ENCODE measurements at places on chromosomes 3 and 15.

DNA sequence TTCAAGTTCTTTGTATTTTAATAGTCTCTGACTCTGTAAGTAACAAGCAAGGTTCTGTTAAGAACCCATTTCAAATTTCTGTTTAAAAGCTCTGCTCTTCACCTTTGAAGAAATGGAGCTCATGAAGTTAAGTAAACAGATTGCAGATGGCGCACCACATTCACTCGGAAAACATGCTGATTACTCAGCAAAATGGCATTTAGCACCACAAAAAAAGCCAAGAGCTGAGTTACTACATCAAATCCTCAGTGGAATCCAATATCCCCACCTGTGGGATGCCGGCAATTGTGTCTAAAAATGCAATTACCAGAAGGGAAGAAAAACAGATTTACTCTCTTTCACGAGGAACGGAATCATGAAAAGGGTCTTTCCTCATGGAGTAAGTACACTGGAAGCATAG lies 758.0 kb downstream of the NTRK3 start:
- no peak for DNase-seq
- H3K27me3 ChIP-seq = no peaks in the 10 kb centered on the region
- no peaks in the 10 kb centered on the region for H3K4me1 ChIP-seq
- H3K4me3 ChIP-seq = no peak overlapping the region

DNA sequence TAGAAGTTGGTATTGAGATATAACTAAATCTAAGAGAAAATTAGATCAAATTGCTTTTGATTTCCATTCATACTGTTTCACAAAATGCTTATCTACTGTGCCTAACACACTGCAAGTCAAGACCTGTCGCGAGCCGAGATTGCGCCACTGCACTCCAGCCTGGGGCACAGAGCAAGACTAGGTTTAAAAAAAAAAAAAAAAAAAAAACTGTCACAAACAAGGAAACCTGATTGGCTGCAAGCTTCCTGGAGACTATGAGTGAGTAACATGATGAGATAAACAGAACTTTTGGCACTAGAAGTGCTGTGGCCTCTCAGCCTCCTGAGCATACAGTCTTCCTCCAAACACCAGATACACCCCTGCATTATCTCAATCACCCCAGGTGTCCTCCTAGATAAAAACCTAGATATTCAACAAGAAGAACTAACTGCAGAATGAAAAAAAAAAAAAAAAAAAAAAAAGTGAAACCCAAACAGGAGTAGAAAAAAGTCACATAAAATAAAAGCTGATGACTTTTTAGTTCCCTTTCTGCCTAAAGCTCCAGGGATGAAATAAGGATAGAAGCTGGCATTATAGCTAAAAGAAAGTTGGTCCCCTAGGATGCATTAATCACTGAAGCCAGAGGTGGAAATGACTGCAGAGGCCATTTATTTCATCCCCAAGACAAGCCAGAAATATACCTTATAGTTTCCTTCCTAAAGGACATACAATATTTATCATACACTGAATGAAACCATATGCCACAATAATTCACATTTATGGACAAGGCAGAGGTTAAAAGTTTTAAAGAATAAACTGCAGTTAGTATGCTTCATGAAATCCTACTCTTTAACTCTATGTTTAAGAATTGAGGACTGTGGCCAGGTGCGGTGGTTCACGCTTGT lies 82.4 kb downstream of the P3H2 start:
- H3K36me3 ChIP-seq = no peaks in the 10 kb centered on the region
- no peak for DNase-seq
- peak overlapping the region; percentile 26 for H3K27ac ChIP-seq
- peaks cover 65% of the 10 kb centered on the region for H3K4me1 ChIP-seq

- no peak for DNase-seq
- no peaks in the 10 kb centered on the region for H3K27me3 ChIP-seq
- no peak overlapping the region for H3K4me3 ChIP-seq
- no peaks in the 10 kb centered on the region for H3K4me1 ChIP-seq
- H3K36me3 ChIP-seq = no peaks in the 10 kb centered on the region
Observed at GRCh38 chr3:174685796-174686195, 173.3 kb upstream of the NAALADL2 start.

GRCh38 chr15:101014921-101015841 lies 96.0 kb downstream of the LRRK1 start:
- peaks cover 70% of the 10 kb centered on the region for H3K36me3 ChIP-seq
- H3K4me1 ChIP-seq = no peaks in the 10 kb centered on the region
- no peak overlapping the region for H3K4me3 ChIP-seq
- DNase-seq = no peak

DNA sequence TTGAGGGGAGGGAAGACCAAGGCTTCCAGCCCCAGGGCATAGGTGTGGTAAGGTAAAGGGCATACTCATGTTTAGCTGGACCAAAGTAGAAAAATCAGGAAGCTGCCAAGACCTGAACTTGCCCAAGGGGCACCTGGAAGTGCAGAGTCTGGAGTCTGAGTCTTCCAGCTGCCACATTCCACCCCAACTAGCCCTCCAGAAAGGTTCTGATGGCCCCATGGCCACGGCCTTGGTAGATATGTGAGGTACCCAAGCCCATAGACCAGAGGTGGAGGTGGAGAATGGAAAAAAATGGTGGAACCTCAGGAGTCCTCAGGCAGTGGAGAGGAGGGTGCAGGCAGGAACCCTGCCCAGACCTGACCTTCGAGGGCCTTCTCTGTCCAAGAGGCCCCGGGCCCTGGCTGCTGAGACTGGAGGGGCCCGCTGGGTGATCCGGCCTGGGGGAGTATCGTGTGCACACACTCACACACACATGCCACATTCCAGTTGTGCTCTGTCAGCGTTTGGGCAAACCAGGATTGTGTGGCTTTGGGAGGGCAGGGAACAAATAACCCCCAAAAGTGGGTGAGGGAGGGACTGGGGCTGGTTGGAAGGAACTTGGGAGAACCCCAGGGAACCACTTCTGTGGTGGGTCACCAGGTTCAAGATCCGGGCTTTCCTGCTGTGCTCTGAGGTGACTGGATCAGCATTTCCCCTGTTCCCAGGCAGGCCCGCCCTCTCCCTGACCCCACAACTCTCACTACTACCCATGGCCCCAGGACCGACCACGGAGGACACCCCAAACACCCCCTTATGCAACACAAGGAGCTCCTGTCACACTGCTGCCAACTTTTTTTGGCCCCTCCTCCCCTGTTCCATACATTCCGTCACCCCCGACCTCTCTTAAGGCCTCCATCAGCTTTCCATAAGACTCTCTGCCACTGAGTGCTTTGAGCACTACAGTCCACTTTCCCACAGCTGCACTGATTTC lies 11.6 kb downstream of the MYL3 start:
- no peak overlapping the region for H3K27ac ChIP-seq
- no peaks in the 10 kb centered on the region for H3K36me3 ChIP-seq
- no peak overlapping the region for H3K4me3 ChIP-seq

DNA sequence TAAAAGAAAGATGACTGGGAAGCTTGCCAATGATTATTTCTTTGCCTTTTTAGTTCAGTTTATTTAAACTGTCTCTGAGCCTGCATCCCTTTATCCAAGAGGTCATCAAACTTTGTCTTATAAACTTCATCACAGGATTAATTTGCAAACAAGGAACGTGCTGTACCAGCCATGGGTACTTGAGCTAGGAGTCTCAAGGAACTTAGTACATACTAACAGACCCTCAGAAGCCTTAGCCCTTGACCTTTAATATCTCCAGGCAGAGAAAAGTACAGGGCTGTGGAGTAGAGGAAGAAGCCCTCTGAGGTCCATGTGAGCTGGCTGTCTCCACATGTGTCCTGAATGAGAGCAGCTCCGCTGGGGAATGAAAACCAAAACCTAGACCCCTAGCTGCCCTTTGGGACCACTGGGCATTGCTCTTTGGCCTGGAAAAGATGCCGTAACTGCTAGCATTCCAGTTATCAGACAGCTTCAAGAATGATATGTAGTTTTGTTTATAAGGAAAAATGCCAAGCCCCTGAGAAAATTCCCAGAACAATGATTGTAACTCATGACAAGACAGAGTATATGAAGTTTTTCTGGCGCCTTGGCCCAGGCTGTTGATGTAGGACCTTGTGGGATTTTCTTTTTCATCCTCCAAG lies 92.1 kb downstream of the ASB7 start:
- no peaks in the 10 kb centered on the region for H3K4me1 ChIP-seq
- H3K4me3 ChIP-seq = no peak overlapping the region
- H3K27ac ChIP-seq = peak overlapping the region; percentile 73
- DNase-seq = no peak
- H3K27me3 ChIP-seq = no peaks in the 10 kb centered on the region

- no peaks in the 10 kb centered on the region for H3K36me3 ChIP-seq
- H3K4me1 ChIP-seq = peaks cover 27% of the 10 kb centered on the region
- peaks cover 8% of the 10 kb centered on the region for H3K27me3 ChIP-seq
- H3K27ac ChIP-seq = peak overlapping the region; percentile 94
- H3K4me3 ChIP-seq = peak overlapping the region; percentile 62
Observed at GRCh38 chr15:40594429-40594836, 384 bp downstream of the KNL1 start.

DNA sequence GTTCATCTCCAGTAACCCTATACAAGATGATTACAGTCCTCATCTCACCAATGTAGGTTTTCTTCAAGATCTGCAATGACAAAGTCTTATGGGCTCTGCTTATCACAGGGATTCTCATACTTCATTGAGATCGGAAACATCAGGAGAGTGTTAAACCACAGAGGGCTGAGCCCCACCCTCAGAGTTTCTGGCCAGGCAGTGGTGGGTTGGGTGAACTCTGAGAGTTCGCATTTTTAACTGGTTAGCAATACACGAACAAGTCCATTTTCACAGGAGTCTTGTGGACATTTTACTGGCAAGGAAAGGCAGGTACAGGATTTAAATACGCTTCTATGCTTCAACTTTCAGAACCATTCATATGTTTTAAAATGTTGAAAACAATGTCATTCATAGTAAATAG lies 366.7 kb upstream of the ROBO2 start:
- no peaks in the 10 kb centered on the region for H3K27me3 ChIP-seq
- no peak overlapping the region for H3K4me3 ChIP-seq
- no peak for DNase-seq
- H3K4me1 ChIP-seq = no peaks in the 10 kb centered on the region
- H3K27ac ChIP-seq = no peak overlapping the region
- H3K36me3 ChIP-seq = no peaks in the 10 kb centered on the region

DNA sequence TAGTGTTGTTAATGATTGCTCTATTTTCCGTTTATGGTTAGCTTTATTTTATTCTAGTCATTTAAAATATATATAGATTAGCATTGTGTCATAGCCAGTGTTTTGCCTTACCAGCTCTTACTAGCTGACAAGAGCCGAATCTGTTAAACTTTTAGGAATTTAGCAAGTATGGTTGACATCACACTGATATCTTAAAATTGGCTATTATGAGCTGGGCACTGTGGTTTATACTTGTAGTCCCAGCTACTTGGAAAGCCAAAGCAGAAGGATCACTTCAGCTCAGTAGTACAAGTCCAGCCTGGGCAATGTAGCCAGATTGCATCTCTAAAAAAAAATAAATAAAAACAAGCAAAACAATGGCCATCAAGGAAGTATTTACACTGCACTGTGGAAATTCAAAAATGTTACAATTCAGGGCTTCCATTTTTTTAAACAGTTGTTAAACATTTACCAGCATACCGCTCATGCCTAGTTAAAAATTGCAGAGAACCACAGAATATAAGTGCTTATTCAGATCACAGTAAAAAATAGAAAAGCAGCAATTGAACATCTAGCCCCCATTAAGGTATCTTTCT lies 208.4 kb upstream of the CGNL1 start:
- H3K27ac ChIP-seq = no peak overlapping the region
- H3K36me3 ChIP-seq = no peaks in the 10 kb centered on the region
- no peak overlapping the region for H3K4me3 ChIP-seq
- no peaks in the 10 kb centered on the region for H3K27me3 ChIP-seq
- no peak for DNase-seq

DNA sequence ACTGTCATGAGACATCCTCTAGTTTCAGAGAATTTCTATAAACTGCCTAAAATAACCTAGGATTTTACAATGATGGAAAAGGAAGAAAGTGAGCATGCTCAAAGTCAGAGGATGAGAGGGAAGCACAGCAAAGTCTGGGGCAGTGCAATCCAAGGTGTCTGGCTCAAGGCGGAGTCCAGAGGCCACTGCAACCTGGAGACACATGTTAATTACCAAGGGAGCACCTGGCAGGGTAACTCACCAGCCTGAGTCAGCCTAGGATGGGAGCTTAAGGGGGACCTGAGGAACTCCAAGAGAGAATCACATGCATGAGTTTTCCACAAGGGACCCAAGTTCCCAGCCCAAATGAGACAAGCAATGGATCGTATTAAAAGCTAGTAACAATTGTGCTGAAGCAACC lies 49.8 kb downstream of the PLD1 start:
- no peak overlapping the region for H3K4me3 ChIP-seq
- H3K4me1 ChIP-seq = peaks cover 62% of the 10 kb centered on the region
- no peak overlapping the region for H3K27ac ChIP-seq
- no peak for DNase-seq

DNA sequence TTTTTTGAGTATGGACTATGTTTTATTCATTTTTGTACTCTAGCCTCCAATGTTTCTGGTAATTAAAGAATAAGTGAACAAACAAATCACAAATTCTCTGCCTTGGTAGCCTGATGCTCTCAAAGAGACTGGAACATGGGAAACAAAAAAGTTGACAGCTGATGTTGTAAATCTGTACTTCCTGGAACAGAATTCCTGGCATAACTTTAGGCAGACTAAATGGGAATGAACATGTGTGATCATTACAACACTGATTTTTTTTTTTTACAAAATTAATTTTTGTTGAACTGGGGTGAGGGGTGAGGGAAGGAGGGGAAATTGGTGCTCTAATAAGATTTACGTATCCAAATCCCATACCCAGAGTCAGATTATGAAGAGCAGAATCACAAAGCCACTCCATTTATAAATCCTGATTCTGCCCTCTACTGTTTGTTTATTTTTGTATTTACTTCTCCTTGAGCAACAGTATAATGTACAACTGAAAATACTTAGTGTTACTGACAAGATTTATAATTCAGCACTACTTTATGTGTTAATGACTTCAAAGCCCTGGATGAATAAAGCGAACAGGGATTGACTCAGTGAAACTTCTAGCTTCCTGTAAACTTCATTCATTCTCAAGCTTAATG lies 165.0 kb downstream of the FRMD5 start:
- no peak overlapping the region for H3K27ac ChIP-seq
- peaks cover 8% of the 10 kb centered on the region for H3K27me3 ChIP-seq
- no peaks in the 10 kb centered on the region for H3K36me3 ChIP-seq
- H3K4me1 ChIP-seq = no peaks in the 10 kb centered on the region
- H3K4me3 ChIP-seq = no peak overlapping the region
- DNase-seq = no peak

DNA sequence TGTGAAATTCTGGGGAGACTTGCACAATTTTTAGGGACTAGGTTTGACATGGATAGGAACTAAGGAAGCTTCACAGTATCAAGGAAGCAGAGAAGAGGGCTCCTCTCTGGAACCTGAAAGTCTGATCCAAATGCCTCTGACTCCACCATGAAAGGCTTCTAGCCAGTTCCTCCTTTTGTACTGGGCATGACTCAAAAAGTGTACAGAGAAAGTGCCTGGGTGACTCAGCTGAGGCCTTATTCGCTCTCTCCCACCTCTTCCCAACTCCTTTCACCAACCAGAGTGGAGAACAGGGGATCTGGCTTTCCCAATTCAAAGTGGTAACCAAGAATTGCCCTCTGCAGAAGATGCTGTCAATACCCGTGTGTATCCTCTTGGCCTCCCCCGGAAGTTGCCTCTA lies 342.9 kb upstream of the PROK2 start:
- peaks cover 36% of the 10 kb centered on the region for H3K4me1 ChIP-seq
- no peak overlapping the region for H3K27ac ChIP-seq
- no peak overlapping the region for H3K4me3 ChIP-seq
- H3K27me3 ChIP-seq = no peaks in the 10 kb centered on the region

GRCh38 chr3:114803042-114803695 lies 343.9 kb downstream of the ZBTB20 start:
- H3K4me3 ChIP-seq = no peak overlapping the region
- no peak for DNase-seq
- H3K4me1 ChIP-seq = no peaks in the 10 kb centered on the region
- no peaks in the 10 kb centered on the region for H3K27me3 ChIP-seq
- no peaks in the 10 kb centered on the region for H3K36me3 ChIP-seq
